ENCODE measurements at places on chromosomes 4 and X. TPM values are rescaled to one million over a fixed set of nuclear protein-coding genes. Genes with fewer than 3 reads are reported as not detected.

- no peak for DNase-seq
- no peak overlapping the region for H3K27ac ChIP-seq
- H3K27me3 ChIP-seq: no peaks in the 10 kb centered on the region
- H3K4me3 ChIP-seq: no peak overlapping the region
- no peaks in the 10 kb centered on the region for H3K36me3 ChIP-seq
Measured at GRCh38 chr4:173539986-173540385, 10.0 kb upstream of the HAND2 start.

DNA sequence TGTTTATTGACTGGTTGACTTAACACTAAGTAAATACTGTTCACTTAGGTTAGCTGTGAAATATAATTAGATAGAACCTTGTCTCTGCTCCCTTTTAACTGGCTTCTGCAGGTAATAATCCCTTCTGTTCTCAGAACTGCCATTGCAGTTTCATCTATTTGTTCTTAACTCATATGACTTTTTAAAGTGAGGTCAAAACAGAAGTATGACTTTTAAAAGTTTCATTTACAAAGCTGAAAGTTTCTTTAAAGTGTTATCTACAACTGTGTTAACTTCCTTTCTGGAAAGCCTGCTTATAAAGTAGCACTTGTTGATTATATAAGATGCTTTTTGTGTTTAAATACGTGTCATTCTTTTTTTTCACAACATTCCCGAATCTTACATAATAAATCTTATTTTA, 127.4 kb downstream of the TET2 start:
- H3K36me3 ChIP-seq: peaks cover 22% of the 10 kb centered on the region
- no peak overlapping the region for H3K27ac ChIP-seq
- no peak for DNase-seq
- H3K4me3 ChIP-seq: no peak overlapping the region
- no peaks in the 10 kb centered on the region for H3K4me1 ChIP-seq
- no peaks in the 10 kb centered on the region for H3K27me3 ChIP-seq

GRCh38 chr4:184950117-184950830, 68.0 kb upstream of the HELT start:
- H3K36me3 ChIP-seq: no peaks in the 10 kb centered on the region
- H3K27me3 ChIP-seq: no peaks in the 10 kb centered on the region
- no peak for DNase-seq

DNA sequence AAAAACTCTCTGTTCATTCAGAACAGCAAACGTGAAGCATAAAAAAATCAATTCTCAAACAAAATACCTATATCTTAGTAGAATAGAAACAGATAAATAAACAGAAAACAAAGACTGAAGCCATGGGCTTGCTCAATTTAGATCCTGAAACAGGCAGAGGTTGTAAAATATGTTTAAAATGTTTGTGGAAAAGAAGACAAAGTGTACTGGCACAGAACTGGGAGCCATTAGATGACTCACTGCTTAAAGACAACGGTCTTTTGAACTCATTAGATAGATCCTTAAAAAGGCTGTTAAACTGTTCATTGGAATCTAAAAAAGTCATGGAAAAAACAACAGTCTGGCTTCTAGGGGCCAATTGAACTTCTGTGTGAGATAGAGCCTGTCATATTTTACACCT, 247.0 kb upstream of the NDST4 start:
- DNase-seq: peak; percentile 68
- no peak overlapping the region for H3K27ac ChIP-seq
- H3K4me1 ChIP-seq: peaks cover 25% of the 10 kb centered on the region
- no peaks in the 10 kb centered on the region for H3K27me3 ChIP-seq
- no peak overlapping the region for H3K4me3 ChIP-seq
- H3K36me3 ChIP-seq: no peaks in the 10 kb centered on the region

DNA sequence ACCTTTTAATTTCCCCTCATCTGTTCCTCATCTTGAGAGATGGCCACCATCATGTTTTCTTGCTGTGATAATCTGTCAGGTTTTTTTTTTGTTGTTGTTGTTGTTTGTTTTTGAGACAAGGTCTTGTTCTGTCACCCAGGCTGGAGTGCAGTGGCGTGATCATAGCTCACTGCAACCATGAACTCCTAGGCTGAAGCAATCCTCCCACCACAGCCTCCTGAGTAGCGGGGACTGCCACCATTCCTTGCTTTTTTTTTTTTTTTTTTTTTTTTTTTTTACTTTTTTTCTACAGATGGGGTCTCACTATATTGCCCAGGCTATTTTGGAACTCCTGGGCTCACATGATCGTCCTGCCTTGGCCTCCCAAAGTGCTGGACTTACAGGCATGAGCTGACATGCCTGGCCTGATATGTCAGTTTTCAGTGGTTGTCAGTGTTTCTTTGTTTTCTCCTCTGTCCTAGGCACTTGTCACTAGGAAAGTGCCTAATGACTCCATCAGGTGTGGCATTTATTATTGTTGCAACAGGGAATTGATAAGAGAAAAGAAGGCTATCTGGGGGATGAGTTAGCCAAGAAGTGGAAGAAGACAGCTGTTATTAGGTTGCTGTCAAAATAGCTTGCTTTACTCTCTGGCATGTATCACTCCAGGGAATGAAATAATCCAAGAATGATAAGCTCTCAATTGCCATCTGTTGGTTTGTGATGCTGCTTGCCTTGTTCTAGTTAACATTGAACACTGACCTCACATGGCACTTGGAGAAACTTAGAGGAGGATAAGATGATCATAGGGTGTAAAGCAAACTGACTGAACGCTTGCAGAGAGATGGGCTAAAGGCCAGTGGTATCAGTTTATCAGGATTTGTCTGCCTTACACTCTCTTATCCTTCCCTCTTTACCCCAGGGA, 41.7 kb downstream of the TMEM164 start:
- H3K4me3 ChIP-seq: no peak overlapping the region
- H3K27ac ChIP-seq: no peak overlapping the region
- no peaks in the 10 kb centered on the region for H3K27me3 ChIP-seq
- no peaks in the 10 kb centered on the region for H3K36me3 ChIP-seq
- no peak for DNase-seq
- H3K4me1 ChIP-seq: no peaks in the 10 kb centered on the region

DNA sequence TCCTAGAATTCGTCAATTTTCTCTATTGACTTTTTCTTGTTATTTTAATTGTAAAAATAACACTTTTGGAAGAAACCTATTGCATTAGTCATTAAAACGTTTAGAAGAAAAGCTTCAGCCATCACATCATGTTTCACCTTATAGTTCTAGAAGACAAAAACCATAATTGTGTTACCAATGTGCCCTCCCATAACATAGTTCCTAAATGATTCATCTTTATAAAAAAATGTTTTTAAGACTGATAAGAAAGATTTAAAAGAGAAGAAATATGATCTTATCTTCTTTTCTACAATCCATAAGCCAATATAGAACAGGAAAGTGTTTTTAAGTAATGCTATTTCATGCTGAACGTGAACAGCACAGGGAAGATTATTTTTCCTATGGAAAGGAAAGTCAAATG, 316.6 kb upstream of the NDST4 start:
- H3K36me3 ChIP-seq: no peaks in the 10 kb centered on the region
- no peak overlapping the region for H3K4me3 ChIP-seq
- no peak overlapping the region for H3K27ac ChIP-seq
- H3K4me1 ChIP-seq: no peaks in the 10 kb centered on the region
- no peaks in the 10 kb centered on the region for H3K27me3 ChIP-seq
- no peak for DNase-seq

DNA sequence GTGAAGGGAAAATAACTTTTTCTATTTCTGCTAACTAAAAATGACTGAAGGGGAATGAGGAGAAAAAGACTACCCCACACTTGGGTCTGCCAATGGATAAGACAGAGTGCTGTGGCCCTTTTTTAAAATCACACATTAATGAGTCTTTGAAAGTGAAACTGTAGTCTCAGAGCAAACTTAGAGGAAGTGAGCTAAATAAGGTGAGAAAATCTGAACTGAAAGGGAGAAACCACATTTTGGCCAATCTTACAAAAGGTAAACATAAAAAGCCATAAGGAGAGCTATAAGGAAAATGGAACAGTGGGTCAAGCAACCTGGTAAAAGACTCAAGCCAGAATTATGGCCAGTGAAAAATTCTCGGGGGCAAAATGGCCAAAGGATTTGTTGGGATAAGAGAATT, 755.1 kb upstream of the IGFBP7 start:
- no peak overlapping the region for H3K27ac ChIP-seq
- no peak overlapping the region for H3K4me3 ChIP-seq
- no peak for DNase-seq
- no peaks in the 10 kb centered on the region for H3K36me3 ChIP-seq

GRCh38 chr4:64911846-64912245, 502.6 kb upstream of the TECRL start:
- no peak overlapping the region for H3K4me3 ChIP-seq
- H3K4me1 ChIP-seq: no peaks in the 10 kb centered on the region
- no peaks in the 10 kb centered on the region for H3K27me3 ChIP-seq
- H3K36me3 ChIP-seq: no peaks in the 10 kb centered on the region

GRCh38 chrX:40260146-40260747, 162.5 kb upstream of the BCOR start:
- H3K36me3 ChIP-seq: no peaks in the 10 kb centered on the region
- H3K4me3 ChIP-seq: no peak overlapping the region
- peaks cover 15% of the 10 kb centered on the region for H3K4me1 ChIP-seq
- H3K27me3 ChIP-seq: no peaks in the 10 kb centered on the region

DNA sequence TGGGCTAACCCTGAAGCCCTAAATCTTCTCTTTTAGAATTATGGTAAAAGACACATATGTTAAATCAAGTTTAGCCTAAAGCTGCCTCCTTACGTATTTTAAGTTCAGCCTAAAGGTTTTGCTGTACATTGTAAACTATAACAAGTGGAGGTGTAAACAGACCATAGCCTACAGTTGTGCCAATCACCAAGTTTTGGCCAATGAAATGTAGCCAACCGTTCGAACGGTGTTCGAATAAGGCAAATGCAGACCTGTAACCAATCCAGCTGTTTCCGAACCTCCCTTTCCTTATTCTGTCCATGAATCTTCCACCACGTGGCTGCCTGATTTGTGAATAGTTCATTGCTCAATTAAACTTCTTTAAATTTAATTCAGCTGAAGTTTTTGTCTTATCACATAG, 52.1 kb upstream of the TBC1D9 start:
- H3K27me3 ChIP-seq: peaks cover 26% of the 10 kb centered on the region
- no peak overlapping the region for H3K27ac ChIP-seq
- no peaks in the 10 kb centered on the region for H3K4me1 ChIP-seq
- no peak overlapping the region for H3K4me3 ChIP-seq
- no peak for DNase-seq
- no peaks in the 10 kb centered on the region for H3K36me3 ChIP-seq

- no peak overlapping the region for H3K4me3 ChIP-seq
- DNase-seq: peak; percentile 80
- no peaks in the 10 kb centered on the region for H3K27me3 ChIP-seq
Measured at GRCh38 chr4:119016636-119017035, 119.0 kb upstream of the MYOZ2 start.

GRCh38 chrX:9953396-9953795, 13.8 kb upstream of the CLDN34 start:
- DNase-seq: no peak
- no peaks in the 10 kb centered on the region for H3K27me3 ChIP-seq
- H3K4me1 ChIP-seq: peaks cover 7% of the 10 kb centered on the region
- H3K4me3 ChIP-seq: no peak overlapping the region

GRCh38 chrX:29518100-29518499, 697.3 kb upstream of the MAGEB2 start:
- H3K4me1 ChIP-seq: no peaks in the 10 kb centered on the region
- no peak overlapping the region for H3K27ac ChIP-seq
- H3K4me3 ChIP-seq: no peak overlapping the region
- no peaks in the 10 kb centered on the region for H3K27me3 ChIP-seq

ANOS1 gene
- total RNA-seq: not detected

EPGN gene
- 0.86 TPM for total RNA-seq

SMIM10 gene
- total RNA-seq: 3.8 TPM

MAMLD1 gene
- 4.1 TPM for total RNA-seq

DCAF4L1 gene
- not detected for total RNA-seq

PPEF2 gene
- not detected for total RNA-seq

C4orf51 gene
- total RNA-seq: not detected

CD99L2 gene
- total RNA-seq: 71.7 TPM
